ENCODE measurements at places on chromosomes 16 and 17. TPM values are rescaled to one million over a fixed set of nuclear protein-coding genes. Genes with fewer than 3 reads are reported as not detected.

DNA sequence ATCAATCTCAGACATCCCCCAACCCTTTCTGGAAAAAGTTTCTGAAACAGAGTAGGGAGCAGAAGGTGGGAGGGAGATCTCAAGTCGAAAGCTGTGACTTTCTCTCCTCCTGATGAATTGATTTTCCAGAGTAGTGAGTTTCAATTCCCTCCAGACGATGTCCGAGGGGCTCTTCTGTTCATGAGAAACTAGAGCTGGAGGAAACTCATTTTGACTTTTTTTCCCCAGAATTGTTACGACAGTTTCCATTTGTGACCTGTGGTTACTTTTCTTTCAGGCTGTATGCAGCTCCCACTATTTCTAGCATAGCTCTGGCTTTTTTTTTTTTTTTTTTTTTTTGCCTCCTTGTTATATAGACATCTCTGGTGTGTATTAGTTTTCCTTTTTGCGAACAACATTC, 422.1 kb upstream of the SALL1 start:
- DNase-seq: no peak

DNA sequence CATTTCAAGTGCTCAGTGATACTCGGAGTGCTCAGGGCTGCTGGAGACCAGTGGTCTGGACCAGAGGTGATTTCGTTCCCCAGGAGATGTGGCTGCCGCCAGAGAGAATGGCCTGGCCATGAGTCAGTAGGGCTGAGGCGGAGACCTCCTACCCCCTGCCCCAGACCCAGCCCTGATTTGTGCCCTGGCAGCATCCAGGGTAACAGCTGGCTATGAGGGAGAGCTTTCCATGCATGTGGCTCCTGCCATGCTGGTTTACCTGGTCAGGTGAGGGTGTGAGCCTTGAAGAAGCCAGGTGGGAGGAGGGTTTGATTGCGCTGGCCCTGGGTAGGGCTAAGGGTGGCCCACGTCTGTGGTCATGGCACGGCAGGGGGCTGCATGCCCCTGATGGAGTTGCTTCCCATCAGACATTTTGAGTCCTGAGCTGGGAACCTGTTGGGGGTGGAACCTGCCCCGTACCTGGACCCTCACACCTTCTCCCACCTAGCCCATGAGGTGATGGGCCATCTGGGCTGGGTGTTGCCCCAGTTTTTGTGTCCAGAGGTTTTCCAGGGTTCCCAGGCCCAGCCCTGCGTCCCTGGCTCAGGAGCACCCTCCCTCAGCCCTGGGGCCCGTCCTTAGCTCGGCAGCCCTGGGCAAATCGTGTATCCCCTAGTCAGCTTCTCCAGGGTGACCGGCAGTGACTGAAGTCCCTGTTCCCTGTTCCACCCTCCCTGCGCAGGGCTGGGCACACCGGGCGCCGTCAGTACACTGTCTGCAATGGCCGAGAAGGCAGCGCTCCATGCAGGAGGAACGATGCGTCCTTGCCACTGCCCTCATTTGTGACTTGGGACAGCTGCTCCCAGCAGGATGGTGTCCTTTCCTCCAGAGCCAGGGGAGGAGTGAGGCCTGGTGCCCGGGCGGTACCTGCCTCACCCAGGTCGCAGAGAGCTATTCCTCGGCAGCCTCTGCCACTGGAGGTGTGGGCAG, 9.0 kb upstream of the CSNK1D start:
- DNase-seq: no peak

Gene CEMP1
- 1.2 TPM for total RNA-seq

Gene ABCC11
- not detected for total RNA-seq

DNA sequence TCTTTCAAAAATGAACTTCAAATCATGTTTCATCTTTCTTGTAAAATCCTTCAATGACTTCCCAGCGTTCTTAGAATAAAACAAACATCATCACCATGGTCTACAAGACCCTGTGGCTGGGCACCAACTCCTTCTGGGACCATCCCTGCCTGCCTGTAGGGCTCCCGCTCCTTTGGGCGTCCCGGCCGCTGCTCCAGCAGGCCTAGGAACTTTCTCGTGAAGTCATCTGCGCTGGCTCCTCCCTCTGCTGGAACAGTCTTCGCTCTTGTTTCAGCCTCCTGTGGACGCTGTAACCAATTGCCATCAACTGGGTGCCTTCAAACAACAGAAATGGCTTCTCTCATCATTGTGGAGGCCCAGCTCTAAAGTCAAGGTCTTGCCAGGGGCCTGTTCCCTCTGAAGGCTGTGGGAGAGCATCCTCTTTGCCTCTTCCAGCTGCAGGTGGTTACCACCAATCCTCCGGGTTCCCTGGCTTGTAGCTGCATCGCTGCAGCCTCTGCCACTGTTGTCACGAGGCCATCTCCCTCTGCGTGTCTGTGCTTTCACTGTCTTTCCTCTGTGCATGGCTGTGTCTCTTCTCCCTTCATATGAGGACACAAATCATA, 185.5 kb upstream of the SDK2 start:
- no peak for DNase-seq

Gene KRT20
- not detected for total RNA-seq

DNA sequence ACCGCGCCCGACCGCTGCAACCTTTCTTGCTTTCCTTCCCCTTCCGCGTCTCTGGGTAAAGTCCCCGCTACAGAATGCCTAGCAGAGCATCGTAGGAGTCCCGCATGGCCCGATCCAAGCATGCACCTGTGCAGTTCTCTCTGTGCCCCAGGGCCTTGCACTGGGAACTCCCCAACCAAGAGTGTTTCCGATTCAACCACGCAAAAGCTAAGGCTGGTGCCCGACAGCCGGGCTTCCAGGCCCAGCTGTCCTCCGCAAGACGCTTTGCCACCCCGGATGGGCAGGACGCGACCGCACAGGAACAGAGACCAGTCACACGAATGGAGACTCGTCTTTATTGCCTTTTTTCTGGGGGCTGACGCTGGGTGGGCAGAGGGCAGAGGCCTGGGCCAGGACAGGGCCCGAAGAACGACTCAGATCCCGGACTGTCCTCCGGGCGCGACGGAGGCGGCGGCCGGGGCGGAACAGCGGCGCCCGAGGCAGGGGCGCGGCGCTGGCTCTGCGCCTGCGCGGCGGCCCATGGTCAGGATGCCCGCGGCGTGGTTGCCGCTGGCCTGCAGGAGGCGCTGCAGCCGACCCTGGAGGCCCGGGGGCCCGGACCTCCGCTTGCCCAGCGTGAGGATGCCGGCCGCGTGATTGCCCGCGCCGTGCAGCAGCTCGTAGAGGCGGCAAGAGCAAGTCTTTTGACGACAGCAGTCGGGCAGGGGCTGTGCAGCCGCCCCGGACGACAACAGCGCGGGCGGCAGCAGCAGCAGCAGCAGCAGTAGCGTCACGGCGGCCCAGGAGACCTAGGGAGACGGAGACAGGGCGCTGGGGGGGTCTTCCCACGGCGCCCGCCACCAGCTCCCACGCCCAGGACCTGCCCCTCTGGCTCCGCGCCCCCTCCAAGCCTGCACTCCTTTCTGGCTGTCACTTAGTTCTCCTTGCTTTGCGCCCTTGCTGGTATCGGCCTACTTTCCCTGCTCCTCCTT, 1.2 kb downstream of the HCRT start:
- DNase-seq: peak; percentile 91
